T-helper 1 cell (primary cell): ENCODE measurements at places on chromosomes 6 and 20.

- DNase-seq = no peak
Measured at GRCh38 chr20:63765902-63766301, 26.3 kb downstream of the SLC2A4RG start.

- DNase-seq = no peak
Measured at GRCh38 chr20:20459726-20460125, 91.8 kb downstream of the INSM1 start.

- DNase-seq = no peak
Measured at GRCh38 chr6:137430954-137431353, 63.2 kb downstream of the OLIG3 start.

GRCh38 chr6:101276066-101276465, 117.4 kb upstream of the GRIK2 start:
- DNase-seq = no peak

- no peak for DNase-seq
Measured at GRCh38 chr6:57134954-57135353, 37.2 kb upstream of the BAG2 start.

GRCh38 chr6:14681699-14682487, 564.0 kb upstream of the JARID2 start:
- DNase-seq = no peak

- DNase-seq = no peak
Measured at GRCh38 chr20:52103913-52104545, 87.5 kb downstream of the ZFP64 start.

DNA sequence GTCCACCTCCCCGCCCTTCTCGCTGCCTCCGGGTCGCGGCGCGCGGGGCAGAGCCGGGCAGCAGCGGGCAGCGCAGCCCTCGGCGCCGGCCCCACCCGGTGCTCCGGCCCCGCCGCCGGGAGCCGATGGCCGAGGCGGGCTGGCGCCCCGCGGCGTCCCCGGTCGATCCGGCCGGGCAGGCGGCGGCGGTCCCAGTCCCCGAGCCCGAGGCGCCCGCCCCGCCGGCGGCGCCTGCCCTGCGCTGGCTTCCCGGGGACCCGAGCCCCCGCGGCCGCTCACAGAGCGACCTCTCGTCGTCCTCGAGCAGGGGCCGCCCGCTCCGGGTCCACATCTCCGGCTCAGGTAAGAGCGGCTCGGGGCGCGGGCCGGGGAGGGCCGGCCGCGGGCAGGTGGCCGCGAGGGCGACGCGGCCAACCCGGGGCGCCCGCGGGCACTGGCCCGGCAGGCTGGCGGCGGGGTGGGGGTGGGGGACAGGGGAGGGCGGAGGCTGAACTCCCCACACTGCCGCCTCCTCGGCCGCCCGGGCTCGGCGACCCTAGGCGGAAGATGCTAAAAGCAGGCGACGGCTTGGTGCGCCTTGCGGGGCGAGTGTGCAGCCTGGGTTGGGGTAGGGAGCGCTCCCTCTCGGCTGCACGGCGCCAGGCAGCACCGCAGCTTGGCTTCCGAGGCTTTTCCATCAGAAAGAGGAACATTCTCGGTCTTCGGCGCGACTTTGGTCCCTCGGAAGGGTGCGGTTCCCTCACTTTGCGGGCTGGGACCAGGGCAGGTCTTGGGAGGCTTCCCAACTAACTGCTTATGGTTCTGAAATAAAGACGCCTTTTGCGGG, 25.6 kb upstream of the FUCA2 start:
- DNase-seq = peak; percentile 55

DNA sequence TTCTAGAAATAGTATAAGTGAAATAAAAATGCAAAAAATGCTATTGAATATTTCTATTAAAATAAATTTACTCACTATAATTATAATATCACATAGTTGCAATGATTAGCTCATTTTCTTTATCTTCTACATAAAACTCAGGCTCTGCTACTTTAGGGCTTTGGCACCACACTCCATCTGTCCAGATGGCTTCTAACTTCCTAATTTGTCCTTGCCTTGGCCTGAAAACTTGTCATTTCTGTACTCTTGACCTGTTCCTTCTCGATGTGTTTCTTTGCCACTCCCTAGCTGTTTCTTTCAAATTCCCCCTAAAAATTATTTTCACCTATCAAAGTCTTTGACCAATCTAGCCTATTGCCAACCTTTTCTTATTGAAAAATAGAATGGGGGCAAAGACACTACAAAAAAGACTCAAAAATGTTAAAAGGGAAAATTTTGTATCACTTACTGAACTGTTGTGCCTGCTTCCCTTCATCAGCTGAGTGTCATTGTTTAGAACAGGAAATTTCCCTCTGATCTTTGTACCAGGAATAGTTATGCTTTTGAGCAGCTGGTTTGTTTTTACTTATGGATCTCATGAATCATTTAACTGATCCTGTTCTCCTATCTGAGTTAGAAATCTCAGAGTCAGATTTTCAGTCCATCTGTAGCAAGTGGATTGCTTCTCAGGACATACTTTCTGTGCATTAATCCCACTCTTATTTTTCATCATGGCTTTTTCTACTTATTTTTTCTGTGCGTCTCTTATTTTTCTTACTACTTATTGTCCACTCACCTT, 279.2 kb upstream of the CNR1 start:
- no peak for DNase-seq

DNA sequence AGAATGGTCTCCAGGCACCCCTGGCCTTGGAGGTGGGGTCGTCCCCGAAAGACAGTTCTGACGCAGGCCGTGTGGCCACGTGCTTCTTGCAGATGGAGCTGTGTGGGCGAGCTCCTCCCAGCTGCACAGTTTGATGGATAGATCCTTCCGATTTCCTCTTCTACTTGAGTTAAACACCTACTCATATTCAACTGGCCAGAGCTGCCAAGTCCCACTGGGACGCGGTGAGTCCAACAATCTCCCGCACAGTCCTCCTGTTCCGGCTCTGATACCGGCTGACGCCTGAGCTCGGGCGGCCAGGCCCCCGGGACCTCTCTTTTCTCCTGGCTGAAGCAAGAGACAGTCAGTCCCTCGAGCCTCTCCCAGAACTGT, 57.9 kb upstream of the DACT2 start:
- DNase-seq = no peak

- no peak for DNase-seq
Measured at GRCh38 chr6:3654898-3655297, 96.6 kb downstream of the PXDC1 start.

DNA sequence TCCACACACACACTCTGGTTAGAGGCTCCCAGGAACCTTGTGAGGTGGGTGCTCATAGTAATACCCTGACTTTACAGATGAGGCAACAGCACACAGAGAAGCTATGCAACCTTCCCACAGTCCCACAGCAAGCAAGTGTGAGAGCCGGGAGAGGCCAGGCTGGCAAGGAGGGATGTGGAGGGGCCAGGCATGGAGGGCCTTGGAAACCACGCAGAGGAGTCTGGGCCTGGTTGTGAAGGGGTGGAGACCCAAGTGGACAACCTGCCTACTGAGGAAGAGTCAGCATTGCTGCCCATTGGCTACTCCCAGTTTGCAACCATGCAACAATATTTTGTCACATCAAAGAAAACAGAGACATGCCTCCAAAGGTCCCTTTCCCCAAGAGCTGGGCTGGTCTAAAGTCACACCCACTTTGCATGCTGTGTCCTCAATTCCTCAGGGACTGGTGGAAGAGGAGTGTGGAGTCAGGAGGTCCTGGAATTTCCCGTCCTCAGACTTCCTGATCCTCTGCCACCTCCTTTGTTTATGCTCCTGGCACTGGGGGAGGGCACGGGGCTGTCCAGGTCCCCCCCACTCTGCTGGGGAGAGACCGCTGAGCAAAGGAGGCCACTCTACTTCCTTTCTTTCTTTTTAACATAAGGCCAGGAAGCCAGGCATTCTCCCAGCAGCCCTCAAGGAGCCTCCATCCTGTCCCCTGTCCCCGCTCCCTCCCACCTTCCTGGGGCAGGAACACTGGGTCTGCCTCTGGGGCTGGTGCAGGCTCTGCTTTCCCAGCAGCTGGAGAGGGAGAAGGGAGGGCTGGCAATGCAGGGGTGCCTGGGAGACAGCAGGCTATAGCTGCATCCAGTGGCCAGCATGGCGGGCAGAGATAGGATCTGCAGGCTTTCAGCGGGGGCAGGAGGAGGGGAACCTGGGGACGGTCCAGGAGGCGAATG, 68.3 kb downstream of the NOL4L start:
- no peak for DNase-seq

- DNase-seq = no peak
Measured at GRCh38 chr6:128554302-128554701, 33.9 kb upstream of the PTPRK start.

GRCh38 chr6:104784884-104785283, 74.8 kb downstream of the HACE1 start:
- no peak for DNase-seq

- DNase-seq = no peak
Measured at GRCh38 chr6:3235486-3235885, 8.0 kb upstream of the TUBB2B start.

- DNase-seq = no peak
Measured at GRCh38 chr6:146337376-146337775, 206.3 kb upstream of the RAB32 start.

GRCh38 chr6:36312854-36313648, 23.6 kb downstream of the BNIP5 start:
- DNase-seq = no peak

GRCh38 chr6:138544501-138544900, 45.2 kb upstream of the NHSL1 start:
- DNase-seq = no peak

GRCh38 chr20:19885939-19886660, 128.0 kb downstream of the RIN2 start:
- no peak for DNase-seq

DNA sequence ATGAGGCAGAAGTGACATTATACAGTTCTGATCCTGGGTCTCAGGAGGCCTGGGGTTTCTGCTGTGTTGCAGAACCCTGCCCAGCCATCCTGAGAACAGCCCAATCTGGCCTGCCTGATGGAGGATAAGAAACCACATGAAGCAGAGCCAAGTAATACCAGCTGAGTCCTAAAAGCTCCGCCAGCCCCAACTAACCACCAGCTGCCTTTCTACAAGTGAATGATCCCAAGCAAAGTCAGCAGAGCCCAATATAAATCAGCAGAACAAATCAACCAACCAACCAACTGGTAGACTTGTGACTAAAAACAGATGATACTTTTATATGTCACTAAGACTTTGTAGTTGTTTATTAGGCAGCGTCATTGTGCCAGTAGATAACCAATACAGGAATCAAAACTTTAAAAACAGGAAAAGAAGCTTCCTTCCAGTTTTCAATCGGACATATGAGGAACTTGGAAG, 52.1 kb downstream of the SNX5 start:
- DNase-seq = no peak

DNA sequence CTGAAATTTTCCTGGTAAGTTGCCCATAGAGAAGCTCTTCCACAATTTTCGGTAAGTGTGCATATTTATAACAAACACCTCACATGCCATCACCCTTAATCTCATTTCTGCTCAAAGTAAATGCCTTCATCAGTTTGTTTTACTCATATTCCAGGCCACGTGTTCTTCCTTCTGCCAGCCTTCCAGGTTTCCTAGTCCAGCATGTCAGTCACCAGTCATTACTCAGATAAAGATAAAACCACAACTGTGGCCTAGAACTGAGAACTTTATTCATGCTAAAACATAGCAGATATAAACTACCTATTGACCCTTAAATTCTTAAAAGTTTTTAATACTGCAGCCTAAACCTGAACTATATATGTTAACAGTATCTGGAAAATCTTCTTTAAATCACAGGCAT, 149.5 kb upstream of the SLC22A16 start:
- DNase-seq = no peak

DNA sequence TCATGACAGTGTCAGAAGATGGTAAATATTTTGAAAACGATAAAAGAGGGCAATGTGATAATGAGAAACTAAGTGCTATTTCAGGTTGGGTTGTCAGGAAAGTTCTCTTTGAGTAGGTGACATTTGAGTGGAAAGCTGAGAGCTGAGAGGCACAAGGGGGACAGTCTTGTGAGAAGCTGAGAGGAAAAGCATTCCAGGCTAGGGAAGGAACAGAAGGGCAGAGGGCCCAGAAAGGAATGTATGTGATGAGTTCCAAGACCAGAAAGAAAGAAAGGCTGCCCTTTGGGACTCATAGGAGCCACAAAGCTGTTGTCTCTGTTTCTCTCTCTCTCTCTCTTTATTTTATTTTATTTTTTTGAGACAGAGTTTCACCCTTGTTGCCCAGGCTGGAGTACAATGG, 7.6 kb upstream of the RNF182 start:
- no peak for DNase-seq

GRCh38 chr20:34834459-34834893, 9.0 kb upstream of the NCOA6 start:
- DNase-seq = peak; percentile 35

DNA sequence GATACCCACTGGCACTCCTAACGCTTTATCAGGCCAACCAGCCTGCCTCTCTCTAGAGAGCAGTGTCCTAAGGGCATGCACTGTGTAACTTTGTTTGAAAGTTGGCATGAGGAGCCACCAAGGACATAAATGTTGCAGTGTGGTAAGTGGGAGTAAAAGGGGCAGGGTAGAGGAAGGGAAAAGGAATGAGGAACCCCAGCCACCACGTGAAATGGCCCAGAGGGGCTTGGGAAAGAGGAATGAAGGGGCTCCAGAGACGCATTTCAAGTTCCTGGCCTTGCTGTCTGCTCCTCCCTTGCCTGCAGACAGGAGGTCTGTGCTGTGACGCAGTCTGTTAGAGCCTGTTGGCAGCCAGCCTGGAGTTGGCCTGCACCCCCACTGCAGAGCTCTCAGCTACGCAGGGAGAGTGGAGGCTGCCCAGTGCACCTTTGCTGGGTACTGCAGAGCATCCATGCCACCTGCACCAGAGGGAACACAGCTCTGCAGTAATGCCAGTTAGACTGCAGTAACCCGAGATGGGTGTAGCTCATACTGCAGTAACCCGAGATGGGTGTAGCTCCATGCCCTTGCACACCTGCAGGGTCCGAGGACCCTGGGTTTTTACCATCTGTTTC, 86.8 kb upstream of the SNAP25 start:
- no peak for DNase-seq

DNA sequence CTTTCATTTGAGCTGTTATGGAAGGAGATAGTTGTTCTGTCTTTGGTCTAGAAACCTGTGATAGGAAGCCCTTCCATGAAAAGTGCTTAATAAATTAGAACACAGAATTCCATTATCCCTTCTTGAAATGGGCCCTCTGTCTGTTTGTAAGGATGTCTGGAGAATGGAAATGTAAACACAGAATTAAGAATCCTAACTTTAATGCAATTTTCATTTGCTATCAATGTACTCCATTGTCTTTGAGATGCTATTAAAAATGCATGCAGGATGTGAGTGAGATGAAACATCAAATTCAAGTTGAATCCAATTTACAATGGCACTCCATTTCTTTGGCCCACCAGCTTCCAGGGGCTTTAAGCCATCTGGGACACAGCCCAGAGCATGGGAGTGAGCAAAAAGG, 13.9 kb upstream of the AARS2 start:
- DNase-seq = no peak

GRCh38 chr6:92564376-92564775, 855.0 kb downstream of the EPHA7 start:
- no peak for DNase-seq

DNA sequence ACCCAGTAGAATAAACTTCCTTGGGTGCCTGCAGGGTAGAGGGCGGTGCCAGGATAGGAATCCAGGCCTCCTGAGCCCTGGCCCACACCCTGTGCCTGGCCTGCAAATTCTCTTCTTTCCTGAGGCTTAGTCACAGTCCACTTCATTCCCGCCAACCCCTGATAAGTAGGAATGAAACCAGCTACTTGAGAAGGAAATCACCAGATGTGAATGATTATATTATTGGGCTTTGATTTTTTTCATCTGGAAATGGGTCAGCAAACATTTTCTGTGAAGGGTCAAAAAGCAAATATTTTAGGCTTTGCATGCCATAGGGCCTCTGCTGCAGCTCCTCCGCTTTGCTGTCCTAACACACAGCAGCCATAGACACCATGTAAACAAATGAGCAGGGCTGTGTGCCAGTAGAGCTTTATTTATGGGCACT, 50.2 kb downstream of the STK35 start:
- DNase-seq = no peak
